ENCODE measurements at places on chromosomes 1 and 21.

DNA sequence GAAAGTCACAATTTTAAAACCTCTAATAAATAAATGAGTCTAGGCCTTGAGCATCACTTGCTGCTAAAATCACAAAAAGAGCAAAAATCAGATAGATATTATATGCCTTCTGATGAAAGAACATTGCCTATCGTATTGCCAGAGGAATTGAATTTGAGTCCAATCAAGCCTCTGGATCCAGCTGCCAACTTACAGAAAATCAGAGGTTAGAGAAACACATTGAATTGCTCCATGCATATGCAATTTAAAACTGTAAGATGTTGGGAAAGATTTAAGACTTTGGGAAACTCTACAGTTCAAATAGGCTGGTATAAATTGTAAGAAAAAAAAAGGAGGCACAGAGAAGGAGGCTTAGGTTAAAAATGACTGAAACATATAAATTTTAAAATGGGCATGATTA is 93.5 kb downstream of the TM2D1 start:
- DNase-seq = no peak

- DNase-seq = peak; percentile 32
These were observed 132.0 kb downstream of the FOXD2 start for GRCh38 chr1:47569681-47570470.

GRCh38 chr1:245878585-245878984 is 628.5 kb downstream of the SMYD3 start:
- DNase-seq = no peak

DNA sequence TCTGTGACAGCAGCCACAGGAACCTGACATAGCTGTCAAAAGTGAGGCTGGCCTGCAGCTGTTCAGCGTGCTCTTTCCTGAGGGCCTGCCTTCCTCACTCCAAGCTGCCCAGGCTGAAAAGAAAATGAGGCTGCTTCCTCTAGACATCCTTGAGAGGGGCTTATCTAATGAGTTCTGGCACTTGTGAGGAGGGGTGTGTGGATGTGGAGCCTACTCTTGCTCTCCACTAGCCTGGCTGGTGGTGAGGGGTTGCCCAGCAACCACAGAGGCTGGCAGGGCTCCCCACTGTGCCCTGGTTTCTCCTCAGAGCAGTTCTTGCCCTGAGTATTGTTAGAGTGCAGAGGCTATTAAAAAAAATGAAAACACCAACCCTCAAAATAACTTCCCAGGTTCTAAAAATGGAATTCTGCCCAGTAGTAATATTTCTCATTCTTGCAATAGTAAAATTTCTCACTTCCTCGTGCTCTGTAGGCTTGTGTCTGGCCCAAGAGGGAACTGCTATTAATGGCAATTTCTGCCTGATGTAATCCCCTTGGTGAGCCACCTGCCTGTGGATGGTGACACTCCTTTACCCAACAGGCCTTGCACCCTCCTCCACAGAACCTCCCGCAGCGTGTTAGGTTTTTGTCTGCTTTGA is 52.6 kb upstream of the EPS8L3 start:
- DNase-seq = no peak

GRCh38 chr1:50328552-50328951 is 94.7 kb downstream of the DMRTA2 start:
- DNase-seq = no peak

DNA sequence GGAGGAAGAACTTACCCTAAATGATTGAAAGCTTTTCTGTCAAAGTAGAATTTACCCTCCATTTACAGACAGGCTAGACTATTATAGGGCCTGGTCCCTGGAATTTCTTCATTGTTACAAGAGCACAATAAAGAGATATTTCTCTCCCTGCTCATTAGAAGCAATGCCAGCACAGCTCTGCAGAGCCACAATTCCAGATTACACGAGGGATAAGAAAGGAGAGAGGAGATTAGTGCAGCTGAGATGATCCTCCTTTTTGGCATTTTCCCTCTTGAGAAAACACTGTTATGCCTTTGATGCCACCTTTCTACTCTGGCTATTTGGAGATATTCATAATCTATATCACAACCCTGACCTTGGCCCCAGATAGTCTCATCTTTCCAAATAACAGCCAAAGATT is 1119.5 kb upstream of the TMPRSS15 start:
- no peak for DNase-seq

- DNase-seq = no peak
These were observed 82.6 kb downstream of the GRIK1 start for GRCh38 chr21:29857150-29857549.

- DNase-seq = no peak
These were observed 46.9 kb downstream of the CD34 start for GRCh38 chr1:207863893-207864535.

- no peak for DNase-seq
These were observed 4.7 kb downstream of the CAP1 start for GRCh38 chr1:40045182-40045581.

DNA sequence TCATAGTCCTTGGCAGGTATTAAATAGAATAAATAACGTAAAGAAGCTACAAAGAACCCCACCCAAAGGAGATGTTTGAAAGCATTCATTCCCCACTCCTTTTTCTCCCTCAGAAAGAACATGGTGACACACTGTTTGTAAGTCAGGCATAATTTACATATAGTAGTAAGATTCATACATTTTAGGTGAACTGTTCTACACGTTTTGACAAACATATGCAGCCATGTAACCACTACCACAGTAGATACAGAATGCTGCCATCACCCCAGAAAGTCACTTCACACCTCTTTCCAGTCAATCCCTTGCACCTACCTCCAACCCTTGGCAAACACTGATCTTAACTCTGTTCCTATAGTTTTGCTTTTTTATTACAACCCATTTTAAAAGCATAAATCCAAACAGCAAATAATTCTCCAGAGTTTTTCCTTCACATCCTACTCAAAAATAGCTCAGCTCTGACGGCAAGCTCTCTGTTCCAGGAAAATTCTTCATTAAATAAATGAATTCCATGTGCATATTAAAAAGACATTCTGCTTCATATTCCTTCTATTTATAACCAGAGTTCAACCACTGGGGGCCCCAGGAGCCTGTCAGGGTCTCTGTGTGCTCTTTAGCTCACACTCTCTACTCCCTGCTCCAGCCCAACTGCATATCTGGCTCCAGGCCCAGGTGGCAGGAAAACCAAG is 258.8 kb downstream of the PLPP3 start:
- no peak for DNase-seq

DNA sequence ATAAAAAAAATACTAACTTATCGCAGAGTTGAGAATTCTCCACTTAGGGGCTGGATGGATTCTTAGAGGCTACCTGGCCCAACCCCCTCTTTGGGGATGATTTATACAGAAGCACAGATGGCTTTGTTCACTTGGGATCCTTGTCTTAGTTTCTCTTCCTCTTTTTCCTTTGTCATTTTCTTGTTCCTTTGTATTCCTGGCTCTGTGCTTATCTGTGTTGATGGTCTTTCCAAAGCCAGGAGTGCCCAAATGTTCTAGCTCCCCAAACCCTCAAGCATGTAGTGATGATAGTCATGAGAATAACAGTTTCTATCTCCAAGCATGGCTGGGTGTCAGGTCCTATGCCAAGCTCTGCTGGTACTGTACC is 27.4 kb downstream of the EPHB2 start:
- DNase-seq = no peak

DNA sequence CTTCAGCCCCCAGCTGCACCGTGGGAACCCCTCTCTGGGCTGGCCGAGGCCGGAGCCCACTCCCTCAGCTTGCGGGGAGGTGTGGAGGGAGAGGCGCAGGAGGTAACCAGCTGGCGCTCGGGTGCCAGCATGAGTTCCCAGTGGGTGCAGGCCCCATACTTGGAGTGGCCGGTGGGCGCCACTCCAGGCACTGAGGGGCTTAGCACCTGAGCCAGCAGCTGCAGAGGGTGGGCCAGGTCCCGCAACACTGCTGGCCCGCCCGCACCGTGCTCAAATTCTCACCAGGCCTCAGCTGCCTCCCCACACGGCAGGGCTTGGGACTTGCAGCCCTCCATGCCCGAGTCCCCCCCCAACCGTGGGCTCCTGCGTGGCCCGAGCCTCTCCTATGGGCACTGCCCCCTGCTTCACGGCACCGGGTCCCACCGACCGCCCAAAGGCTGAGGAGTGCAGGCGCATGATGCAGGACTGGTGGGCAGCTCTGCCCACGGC is 47.2 kb downstream of the LRRC53 start:
- no peak for DNase-seq

GRCh38 chr1:187037973-187038553 is 209.3 kb downstream of the PLA2G4A start:
- DNase-seq = no peak
